ENCODE measurements at places on chromosomes 4 and X. TPM values are rescaled to one million over a fixed set of nuclear protein-coding genes. Genes with fewer than 3 reads are reported as not detected.

P2RY8 gene
- polyA plus RNA-seq, result 1.6 TPM

MAGEC3 gene
- polyA plus RNA-seq, result not detected

GRCh38 chrX:25383196-25383595 lies 367.4 kb upstream of the ARX start:
- DNase-seq, result no peak

DNA sequence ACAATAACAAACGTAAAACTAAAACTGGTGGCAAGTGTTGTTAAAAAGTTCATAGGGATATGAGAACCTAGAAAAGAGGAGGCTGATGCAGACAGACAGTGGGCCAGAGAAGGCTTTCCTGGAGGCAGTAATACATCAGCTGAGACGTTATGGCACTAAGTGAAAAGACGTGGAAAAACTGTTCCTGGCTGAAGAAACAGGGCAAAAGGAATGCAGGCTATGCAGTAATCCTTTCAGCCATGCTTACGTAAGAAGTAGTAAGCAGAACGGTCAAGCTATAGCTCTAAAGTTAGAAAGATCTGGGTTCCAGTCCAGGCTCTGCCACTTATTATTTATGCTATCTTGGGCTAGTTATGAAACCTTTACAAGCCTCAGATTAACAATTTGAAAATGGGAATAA lies 6.4 kb downstream of the LAMTOR3 start:
- DNase-seq, result no peak

- DNase-seq, result no peak
These were observed 31.7 kb upstream of the MXRA5 start for GRCh38 chrX:3378156-3378555.

DNA sequence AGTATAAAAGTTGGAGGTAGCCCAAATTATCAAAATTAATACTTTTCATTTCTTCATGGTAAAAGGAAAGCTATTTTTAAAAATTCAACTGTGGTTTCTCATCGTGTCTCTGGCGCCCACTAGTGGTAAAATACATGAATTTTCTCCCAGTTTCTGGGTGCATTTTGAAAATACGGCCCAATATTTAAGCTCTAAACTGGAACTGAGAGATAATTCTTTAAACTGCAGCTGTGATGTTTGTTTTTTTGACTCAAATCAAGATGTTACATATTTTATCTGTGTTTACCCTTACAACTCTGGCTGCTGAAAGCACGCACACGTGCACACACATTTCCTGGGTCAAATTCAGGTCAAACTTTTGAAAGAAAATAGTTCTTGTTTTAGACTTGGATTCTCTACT lies 123.9 kb upstream of the ACSL4 start:
- DNase-seq, result no peak

DNA sequence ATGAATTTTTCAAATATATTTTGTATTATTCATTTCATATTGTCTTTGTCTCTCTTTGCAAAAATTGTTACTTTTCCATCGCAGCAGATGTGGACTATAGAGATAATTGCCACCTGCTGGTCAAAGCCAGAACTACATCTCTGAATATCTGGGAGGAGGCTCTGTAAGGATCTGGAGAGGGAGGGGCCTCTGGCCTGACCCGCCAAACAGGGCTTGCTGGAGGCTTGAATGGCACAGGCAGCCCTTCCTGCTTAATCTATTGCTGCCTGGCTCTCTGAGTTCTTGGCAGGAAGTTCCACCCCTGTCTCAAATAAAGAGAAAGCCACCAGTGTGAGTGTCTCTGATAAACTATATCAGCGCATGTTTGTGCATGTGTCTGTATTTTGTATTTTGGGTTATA lies 132.4 kb downstream of the ZMAT1 start:
- DNase-seq, result peak; percentile 50
